ENCODE measurements at places on chromosomes 7 and 10. TPM values are rescaled to one million over a fixed set of nuclear protein-coding genes. Genes with fewer than 3 reads are reported as not detected.

Gene AMPH
- not detected for total RNA-seq

GRCh38 chr7:43784030-43784584 lies 25.6 kb downstream of the BLVRA start:
- ATAC-seq, result peak; percentile 5

DNA sequence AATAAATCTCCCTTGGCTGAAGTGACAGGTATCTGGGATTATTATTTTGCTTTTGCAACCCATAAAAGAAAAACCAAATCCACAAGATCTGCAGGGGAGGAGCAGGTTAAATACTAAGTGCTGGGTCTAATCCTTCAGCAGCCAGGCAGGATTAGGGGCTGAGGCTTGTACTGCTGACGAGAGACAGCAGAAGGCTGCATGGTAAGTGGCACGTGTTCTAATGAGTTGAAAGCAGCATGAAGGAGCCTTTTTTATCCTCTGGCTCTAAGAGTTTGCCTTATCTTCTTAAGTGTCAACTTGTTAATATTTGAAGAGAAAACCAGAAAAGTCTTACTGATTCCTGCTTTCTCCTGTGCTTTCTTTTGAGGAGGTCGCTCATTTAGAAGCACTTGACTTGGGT lies 50.0 kb downstream of the LYZL2 start:
- ATAC-seq, result no peak

DNA sequence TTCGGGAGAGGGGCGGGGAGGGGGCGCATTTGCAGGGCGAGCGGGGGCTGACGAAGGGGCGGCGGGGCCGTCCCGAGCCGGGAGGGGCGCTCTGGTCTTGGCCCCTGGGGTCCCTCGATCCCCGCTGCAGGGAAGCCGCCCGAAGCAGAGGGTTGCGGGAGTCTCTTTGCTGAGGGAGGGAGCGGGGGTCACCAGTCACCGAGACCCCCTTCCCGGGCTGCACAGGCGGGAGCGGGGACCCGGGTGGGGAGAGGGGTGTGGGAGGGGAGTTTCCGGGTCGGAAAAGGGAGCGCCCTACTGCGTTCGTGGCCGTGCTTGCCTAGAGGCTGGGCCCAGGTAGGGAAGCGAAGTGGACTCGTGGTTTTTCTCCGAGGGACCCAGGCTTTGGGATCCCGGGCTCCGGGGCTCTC lies 422 bp downstream of the AP1S1 start:
- peak; percentile 32 for ATAC-seq

Gene PIK3AP1
- 6.6 TPM for total RNA-seq

- no peak for ATAC-seq
Measured at GRCh38 chr10:69955897-69956740, 96.5 kb upstream of the MACROH2A2 start.

DNA sequence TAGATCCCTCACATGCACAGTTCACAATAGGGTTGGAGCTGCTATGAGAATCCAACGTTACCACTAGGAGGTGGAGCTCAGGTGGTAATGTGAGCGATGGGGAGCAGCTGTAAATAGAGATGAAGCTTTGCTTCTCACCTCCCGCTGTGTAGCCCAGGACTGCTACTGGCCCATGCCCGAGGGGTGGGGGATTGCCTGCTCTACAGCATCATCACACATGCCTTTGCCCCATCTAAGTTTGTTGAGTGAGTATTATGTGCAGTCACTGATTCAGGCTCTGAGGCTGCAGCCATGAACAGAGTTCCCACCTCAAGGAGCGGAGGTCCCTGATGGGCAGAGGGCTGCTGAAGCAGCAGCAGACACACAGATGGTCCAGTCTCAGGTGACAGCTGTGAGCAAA lies 94.1 kb downstream of the CHST15 start:
- no peak for ATAC-seq

- ATAC-seq, result no peak
Measured at GRCh38 chr10:92627845-92628480, 35.0 kb downstream of the KIF11 start.

Gene AGR2
- total RNA-seq, result not detected

Gene WDFY4
- 0.35 TPM for total RNA-seq

DNA sequence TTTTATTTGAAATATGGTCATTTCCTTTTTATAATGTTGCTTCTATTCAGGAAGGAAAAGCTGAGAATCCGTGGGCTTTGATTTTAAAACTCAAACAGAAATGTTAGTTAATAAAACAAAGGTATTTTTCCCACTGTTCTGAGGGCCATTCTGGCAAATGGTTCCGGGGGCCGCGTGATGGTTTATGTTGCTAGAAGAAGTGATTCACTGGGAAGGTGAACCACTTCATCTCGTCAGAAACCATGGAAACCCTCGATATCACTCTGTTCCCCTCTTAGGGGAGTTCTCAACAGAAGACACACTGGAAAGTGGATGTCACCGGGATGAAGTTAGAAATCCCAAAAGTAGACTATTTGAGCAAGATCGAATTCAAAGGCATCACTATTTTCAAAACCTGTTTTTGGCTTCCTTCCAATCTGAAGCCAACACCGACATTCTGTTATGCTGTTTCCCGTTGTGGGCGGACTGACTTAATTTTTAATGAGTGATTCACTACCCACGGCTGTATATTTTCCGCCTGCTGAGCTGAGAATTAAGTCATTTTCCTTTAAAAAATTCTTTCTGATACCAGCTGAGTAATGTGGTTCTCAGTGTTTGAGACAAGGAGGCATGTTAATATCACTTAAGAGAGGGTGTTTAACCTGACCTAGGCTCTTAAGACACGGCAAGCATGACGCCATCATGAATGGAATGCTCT lies 84.1 kb downstream of the PTPRE start:
- ATAC-seq, result peak; percentile 80

Data from activated T-helper 17 cell treated with anti-CD3 and anti-CD28 coated beads, Interleukin-2, amount 50 U/mL, for 72 hours (primary cell).